ENCODE measurements at places on chromosomes 3 and 15.

DNA sequence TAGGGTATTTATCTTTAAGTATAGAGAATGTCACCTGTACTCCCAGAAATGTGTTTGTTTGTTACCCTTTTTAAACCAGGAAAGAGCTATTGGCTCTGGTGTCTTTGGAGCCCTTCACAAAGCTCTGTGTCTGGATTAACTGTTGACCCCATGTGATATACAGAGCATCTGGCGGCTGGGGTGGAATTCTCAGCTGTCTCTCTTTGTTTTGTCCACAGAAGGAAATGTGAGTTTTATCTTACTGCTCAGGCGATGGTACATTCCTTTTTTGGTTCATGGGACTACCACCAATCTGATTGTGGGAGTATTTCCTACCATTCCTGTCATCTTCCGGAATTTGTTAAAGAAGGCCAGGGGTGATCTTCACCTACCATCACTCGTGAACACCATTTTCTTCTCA, 120.3 kb downstream of the AKAP13 start:
- no peak for DNase-seq

GRCh38 chr3:183244981-183245476, 8.0 kb upstream of the B3GNT5 start:
- no peak for DNase-seq

GRCh38 chr3:65030847-65031463, 343.2 kb upstream of the ADAMTS9 start:
- DNase-seq, result no peak

GRCh38 chr3:9280451-9281219, 31.2 kb upstream of the SRGAP3 start:
- DNase-seq, result no peak

- DNase-seq, result no peak
Measured at GRCh38 chr3:195005759-195006510, 265.0 kb downstream of the XXYLT1 start.

DNA sequence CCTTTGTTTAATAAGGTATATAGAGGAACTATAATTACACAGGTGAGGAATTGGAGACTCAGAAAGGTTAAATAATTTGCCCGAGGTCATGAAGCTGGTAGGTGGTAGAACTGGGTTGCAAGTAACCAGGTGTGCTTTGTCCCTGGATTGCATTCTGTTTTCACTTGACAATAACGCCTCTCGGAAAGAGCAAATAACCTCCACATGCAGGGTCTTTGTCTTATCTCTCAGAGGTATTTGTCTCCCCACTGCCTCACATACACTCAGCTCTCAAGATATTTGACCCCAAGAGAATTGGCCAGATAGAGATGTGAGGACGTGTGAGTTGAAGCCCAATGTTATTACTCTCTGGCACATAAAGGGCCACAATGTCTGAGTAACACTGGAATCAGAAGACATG, 320.9 kb upstream of the ONECUT1 start:
- DNase-seq, result no peak
